ENCODE measurements at places on chromosomes 12 and 14. TPM values are rescaled to one million over a fixed set of nuclear protein-coding genes. Genes with fewer than 3 reads are reported as not detected.
A peak's percentile ranks its signal among the peaks of the same experiment; 100 is the strongest.

- DNase-seq: no peak
Observed at GRCh38 chr12:28110329-28110728, 79.9 kb upstream of the CCDC91 start.

- peak; percentile 85 for DNase-seq
Observed at GRCh38 chr12:34396006-34396860, 373.9 kb downstream of the ALG10 start.

DNA sequence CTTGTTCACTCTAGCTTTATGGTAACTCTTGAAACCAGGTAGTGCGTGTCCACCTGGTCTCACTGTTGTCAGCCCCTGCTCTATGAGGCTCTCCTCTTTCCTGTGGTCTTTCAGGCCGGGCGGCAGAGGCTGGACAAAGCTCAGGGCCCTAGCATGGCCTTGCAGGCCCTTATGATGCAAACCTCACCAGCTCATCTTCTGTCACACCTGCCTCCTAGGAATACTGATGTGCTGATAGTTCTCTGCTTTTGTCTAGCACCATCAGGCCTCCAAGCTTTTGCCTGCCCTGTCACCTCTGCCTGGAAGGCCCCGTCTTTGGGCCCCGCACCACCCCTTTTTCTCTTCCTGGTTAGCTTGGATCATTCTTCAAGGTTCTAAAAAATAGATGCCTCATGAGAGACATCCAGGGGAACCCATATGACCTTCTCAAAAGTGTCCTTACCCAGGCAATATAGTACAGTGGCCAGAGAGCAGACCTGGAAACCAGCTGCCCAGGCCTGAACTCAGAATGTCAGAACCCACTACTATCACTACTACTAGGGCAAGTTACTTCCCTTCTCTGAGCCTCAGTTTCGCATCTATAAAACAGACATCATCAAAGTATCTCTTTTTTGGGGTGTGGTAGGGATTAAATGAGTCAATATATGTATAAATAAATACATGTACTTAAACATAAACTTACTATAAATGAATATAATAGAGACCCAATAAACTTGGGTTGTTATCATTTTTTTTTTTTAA lies 91.7 kb downstream of the ZFP36L1 start:
- peak; percentile 60 for DNase-seq

DNA sequence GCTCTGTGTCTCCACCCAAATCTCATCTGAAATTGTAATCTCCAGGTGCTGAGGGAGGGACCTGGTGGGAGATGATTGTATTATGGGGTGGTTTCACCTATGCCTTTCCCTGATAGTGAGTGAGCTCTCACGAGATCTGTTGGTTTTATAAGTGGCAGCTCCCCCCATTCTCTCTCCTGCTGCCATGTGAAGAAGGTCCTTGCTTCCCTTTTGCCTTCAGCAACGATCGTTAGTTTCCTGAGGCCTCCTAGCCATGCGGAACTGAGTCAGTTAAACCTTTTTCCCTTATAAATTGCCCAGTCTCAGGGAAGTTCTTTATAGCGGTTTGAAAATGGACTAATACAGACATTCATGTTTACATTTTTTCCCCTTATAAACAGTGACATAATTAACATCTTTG lies 36.1 kb downstream of the PELI2 start:
- DNase-seq: no peak

DNA sequence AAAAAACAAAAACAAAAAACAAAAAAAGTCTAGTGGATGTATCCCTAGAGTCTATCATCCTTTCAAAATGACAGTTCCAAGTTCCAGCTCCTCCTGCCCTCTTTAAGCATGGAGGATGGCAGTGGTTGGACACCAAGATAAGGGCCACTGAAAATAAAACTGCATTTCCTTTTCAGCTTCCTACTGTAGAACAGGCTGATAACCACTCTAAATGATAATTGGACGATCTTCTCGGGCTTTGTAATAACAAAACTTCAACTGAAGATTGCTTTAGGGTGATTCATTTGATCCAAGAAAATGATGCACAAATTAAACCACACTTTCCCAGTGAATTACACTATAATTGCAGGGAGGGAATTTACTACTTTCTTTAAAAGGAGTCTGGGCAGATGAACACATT lies 42.2 kb upstream of the CRACR2A start:
- DNase-seq: no peak

GRCh38 chr12:57027805-57028153 lies 11.4 kb upstream of the TAC3 start:
- DNase-seq: peak; percentile 51

The FOXG1 gene
- not detected for total RNA-seq
